ENCODE measurements at places on chromosomes 13 and 19.

GRCh38 chr13:31951215-31951678 is 80.3 kb upstream of the FRY start:
- peak; percentile 100 for DNase-seq

- no peak for DNase-seq
Observed at GRCh38 chr13:60727140-60727539, 330.1 kb downstream of the TDRD3 start.

GRCh38 chr13:33191425-33192210 is 93.9 kb downstream of the STARD13 start:
- no peak for DNase-seq

DNA sequence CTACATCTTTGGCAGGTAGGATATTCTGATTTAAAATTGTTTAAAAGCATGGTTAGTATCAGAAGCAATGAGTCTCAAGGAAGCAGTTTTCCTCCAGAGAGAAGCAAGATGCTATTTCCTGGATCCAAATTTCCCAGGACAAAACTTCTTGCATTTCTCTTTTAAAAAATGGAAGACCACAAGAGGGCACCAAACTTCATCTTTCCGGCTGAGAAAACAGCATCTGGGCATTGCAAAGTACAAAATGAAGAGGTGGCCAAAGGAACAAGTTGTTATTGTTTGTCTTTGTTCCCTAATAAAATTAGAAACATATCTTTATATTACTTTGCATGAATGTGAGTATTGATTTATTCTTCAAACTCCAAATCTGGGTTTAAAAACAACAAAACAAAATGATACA is 60.0 kb upstream of the LRCH1 start:
- DNase-seq = peak; percentile 61

DNA sequence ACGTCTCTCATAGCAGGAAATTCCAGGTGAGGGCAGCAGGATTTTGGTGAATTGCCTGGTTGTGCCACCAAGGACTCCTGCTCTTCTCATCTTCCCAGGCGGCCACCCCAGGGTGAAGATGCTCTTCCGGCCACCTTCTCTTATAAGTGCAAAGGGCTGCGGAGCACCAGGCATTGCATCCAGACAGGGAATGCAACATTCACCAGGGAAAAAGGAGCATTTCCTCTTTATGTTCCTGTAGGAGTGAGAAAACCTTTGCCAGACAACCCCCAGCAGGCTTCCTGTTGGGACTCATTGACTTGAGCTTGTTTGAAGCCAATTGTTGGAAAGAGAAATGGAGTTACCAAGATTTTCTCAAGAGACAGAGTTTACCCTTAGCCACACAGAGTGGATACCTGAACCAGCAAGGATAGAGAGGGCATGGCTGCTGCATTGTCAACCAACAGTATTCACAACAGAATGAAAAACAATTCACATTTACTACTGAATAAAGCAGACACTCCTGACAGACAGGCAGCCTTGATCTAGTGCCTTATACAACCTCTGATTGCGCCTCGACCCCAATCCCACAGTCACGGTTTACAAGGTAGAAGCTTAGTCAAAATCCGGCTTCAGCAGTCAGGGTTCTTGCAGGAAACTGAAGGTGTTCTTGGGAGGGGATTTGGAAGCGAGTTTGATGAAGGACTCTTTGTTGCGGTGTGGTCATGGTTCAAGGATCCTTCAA is 1.8 kb upstream of the ATP11A start:
- no peak for DNase-seq

DNA sequence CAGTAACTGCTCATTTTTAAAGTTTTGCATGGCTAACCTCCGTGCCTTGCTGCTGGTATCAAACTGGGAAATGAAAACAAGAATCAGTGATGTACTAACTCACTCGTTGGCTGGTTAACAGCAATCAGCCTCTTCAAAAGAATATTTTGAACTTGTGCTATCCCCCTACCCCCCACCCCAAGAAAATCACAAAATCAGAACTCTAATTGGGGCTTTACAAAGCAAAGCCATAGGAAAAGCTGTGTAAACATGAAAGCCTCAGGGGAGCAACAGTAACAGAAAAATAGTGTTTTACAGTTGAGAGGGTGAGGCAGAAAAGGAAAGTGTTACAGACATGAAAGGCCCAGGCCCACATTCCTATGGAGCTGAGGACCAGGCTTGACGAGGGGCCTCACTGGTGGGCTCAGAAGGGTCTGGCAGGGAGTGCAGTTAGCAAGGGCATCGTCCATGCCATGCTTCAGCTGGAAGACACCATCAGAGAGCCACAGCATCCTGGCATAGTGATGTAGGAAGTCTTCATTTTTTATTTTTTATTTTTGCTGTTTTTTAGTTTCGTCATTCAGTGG is 217.6 kb downstream of the PCCA start:
- DNase-seq = no peak

DNA sequence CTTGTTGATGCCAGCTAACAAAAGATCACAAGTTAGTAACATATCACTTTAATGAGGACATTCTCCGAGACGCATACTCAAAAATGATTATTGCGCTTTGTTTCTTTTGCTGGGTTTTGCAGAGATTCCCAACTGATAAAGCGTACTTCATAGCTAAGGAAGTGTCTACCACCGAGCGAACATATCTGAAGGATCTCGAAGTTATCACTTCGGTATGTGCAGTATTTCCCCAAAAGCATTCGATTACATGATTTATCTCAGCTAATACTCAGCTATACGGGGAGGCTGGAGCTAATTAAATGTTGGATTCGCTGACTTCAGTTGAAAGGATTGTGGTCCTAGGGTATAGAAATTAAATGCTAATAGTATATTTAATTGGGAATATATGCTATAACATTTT is 166.3 kb downstream of the STK24 start:
- DNase-seq = no peak

- no peak for DNase-seq
Observed at GRCh38 chr19:7832009-7832408, 2.0 kb downstream of the EVI5L start.

GRCh38 chr19:47608969-47609905 is at the start of gene BICRA:
TSS of gene BICRA (plus strand) at chr19:47609134. CDS start at chr19:47673575, 64,441 bp downstream.
- DNase-seq = peak; percentile 78

GRCh38 chr13:29503041-29503837 is 92.2 kb downstream of the SLC7A1 start:
- no peak for DNase-seq

DNA sequence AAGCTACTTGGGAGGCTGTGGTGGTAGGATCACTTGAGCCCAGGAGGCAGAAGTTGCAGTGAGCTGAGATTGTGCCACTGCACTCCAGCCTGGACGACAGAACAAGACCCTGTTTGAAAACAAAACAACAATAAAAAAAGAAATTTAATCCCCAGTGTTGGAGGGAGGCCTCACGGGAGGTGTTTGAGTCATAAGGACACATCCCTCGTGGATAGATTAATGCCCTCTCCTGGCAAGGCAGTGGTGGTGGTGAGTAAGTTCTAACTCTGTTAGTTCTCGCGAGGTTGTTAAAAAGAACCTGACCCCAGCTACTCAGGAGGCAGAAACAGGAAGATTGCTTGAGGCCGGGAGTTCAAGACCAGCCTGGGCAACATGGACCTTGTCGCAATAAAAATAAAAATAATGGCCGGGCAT is 27.6 kb upstream of the SIN3B start:
- DNase-seq = peak; percentile 43

GRCh38 chr19:45638930-45639729 is at the start of gene EML2:
TSS of gene EML2 (minus strand) at chr19:45639397. CDS start at chr19:45639376, 21 bp downstream.
- peak; percentile 49 for DNase-seq

GRCh38 chr13:110254151-110254679 is 52.7 kb downstream of the COL4A1 start:
- no peak for DNase-seq

All from inflammatory macrophage treated with lipopolysaccharide for 4 hours (primary cell).